ENCODE measurements at places on chromosomes 7 and 10. TPM values are rescaled to one million over a fixed set of nuclear protein-coding genes. Genes with fewer than 3 reads are reported as not detected.

DNA sequence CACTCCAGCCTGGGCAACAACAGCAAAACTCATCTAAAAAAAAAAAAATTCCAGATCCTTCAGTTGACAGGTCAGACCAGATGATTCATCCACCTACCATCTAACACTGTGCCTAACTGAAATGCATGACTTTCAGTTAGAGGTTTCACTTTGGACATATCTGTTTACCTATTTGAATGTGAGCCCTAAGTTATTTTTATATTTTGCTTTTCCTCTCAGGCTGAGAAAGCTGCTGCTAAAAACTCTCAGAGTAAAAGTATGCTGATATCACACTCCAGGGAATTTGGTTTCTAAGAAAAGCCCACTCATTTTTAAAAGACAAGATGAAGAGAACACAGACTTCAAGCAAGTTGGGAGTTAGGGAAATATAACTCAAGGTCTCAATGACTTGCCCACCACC is 126.0 kb downstream of the SGMS1 start:
- DNase-seq = peak; percentile 68

DNA sequence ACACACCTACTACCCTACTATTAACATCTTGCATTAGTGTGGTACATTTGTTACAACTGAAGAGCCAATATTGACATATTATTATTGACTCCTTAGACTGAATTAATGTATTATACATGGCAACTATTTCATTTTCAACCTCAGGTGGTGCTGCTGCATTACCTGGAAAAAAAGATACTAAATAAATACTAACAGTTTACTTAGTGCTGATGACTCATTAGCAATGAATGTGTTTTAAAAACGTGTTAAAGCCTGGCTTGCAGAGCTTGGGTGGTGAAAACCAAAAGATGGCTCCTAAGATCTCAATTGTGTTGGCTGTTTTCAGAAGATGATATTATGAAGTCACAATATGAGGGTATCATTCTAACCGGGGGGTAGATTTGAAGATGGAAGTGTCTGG is 34.8 kb downstream of the CFAP43 start:
- peak; percentile 14 for DNase-seq

DNA sequence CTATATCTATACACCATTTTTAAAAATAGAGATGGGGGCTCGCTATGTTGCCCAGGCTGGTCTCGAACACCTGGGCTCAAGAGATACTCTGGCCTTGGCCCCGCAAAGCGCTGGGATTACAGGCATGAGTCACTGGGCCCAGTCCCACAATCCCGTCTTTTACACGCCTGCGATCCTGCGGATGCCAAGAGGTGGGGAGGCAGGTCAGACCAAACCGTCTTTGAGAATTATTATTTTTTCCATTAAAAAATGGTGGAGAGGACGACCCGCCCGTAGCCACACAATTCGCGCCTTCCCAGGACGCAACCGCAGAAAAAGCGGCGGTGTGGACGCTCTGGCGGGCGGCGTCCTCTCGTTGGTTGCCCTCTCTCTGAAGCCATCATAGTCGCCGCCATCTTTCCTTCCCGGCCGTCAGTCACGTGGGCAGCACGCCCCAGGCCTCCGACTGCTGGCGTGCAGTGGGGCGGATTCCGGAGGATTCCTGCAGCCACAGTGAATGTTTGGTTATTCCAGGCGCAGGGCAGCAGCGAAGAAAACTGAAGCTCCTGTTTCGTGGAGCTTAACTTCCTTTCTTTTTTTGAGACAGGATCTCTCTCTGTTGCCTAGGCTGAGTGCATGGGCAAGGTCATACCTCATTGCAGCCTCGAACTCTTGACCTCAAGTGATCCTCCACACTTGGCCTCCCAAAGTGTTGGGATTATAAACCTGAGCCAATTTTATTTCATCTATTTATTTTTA is 9.9 kb upstream of the EPHB4 start:
- DNase-seq = peak; percentile 95

DNA sequence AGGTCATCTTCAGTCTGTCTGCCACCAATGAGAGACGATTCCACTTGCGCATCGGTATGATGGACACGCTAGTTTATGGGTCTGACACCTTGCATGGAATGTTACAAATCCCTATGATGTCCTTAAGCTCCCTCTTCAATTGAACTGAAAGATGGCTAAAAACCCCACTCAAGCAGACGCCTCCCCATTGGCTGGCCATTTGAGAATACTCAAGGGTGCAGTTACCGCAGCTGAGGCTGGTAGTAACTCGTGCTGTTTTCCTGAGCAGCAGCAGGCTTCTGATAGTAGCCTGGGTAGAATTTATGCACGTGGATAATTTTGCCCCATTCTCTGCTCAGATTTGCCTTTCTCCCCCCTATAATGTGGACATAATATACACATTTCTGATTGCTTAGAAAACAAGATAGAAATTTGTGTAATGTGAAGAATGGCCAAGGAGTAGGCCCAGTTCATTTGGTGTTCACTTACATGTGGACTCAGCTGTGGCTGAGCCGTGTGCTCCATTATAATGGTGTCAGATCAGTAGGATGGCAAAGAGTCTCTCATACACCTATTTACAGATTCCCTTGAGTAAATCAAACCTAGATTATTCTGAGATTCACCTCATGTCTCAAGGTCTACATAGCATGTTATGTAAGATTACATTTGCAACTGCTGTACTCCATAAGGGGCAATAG is 142.8 kb downstream of the HIBADH start:
- DNase-seq = no peak

DNA sequence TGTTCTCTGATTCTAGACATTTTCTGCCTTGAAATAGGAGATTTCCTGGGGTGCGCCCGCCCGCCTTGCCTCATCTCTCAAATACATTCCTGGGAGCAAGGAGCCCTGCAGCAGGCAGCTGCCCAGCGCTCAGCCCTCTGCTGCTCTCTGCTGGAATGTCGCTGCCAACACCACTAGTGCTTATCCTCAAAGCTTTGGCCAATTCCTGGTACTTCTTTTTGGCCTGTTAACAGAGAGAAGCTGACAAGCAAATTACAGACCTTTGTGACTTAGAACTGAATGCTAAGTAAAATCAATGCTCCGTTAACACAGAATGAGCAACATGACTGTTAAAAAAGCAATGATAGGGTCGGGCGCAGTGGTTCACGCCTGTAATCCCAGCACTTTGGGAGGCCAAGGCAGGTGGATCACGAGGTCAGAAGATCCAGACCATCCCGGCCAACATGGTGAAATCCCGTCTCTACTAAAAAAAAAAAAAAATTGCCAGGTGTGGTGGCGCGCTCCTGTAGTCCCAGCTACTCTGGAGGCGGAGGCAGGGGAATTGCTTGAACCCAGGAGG is 41.9 kb upstream of the SYPL1 start:
- peak; percentile 91 for DNase-seq

TAS2R4 gene
- polyA plus RNA-seq = 0.13 TPM

DNA sequence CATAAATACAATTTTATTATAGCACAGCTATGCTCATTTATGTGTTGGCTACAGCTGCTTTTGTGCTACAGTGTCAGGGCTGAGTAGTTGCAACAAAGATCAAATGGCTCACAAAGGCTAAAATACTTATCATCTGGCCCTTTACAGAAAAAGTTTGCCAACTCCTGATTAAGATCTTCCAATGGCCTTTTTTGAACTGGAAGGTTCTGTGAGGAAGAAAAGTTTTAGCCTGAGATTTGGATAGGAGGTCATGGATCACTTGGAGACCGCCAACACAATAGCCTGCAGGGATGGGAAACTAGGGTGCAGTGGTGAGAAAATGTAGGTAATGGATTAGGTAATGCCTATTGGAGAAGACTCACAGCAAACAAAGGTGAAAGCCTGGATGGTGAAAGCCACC is 169.8 kb downstream of the NOC3L start:
- DNase-seq = no peak

DNA sequence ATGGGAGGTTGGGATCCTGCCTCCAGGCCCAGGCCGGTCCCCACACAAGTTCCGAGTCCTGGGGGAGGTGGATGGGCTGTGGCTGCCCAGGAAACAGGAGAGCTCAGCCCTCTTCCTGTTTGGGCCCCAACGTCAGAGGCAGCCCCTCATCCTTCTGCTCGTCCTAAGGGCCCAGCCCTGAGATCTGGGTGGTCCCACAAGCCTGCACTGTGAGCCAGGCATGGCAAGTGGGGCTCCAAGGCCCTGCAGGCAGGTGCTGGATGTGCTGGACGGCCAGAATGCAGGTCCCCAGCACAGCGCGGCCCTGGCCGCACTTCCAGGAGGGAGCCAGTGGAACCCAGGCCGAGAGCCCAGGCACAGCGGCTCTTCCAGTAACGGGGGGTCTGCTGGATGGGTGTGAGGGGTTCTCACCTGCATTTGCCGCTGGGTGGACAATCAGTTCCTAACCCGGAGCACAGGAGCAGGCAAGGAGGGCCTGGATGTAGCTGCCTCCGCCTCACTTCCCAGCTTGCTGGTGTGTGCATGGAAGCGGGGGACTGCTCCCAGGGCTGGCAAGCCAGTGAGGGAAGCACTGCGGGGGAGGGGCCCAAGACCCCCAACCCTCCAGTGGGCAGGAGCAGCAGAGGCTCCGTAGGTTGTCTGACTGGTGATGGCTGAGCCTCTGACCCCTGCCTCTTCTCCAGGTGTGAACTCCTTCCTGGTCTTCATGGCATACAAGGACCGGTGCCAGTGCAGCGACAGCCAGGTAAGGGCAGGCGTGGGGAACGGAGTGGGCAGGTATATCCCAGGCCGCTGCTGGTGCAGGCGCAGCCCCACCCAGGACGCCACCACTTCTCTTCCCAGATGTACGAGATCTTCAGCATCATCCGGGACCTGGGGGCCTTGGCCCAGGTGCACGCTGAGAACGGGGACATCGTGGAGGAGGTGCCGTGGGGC is 9.7 kb downstream of the DPYSL4 start:
- DNase-seq = no peak

SSC4D gene
- 0.66 TPM for polyA plus RNA-seq

GRCh38 chr10:76017026-76017732 is 585.8 kb downstream of the LRMDA start:
- peak; percentile 17 for DNase-seq

DNA sequence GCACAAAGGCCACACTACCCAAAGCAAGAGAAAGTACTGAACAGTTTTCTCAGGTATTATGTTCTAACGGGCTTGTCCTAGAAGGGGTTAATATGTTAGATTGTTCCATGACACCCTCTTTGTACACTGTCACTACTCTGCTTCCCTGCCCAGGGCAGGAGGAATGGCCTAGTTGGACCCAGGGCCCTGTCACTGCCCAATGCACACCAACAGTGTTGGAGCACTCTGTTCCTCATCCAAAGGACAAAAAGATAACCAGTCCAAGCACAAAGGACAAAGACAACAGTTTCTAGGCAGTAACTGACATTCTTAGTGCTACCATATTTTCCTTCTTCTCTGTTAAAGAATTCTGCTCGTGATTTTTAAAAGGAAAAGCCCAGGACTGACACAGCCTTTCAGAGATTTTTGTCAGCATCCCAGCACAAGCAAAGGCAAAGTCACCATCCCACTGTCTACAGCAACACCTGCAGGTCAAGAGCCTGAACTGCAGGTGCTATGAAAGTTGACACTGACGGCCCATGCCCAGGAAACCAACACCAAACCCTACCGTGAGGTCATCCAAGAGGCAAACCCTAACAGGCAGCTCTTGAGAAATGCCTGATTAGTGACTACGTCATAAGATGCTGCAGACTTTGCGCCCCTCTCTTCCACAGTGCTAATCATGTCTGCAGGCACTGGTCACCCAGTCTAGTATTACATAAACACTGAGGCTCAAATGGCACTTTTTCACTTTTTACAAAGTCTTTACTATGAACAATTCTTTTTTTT is 13.2 kb downstream of the NUDCD3 start:
- DNase-seq = peak; percentile 94

DNA sequence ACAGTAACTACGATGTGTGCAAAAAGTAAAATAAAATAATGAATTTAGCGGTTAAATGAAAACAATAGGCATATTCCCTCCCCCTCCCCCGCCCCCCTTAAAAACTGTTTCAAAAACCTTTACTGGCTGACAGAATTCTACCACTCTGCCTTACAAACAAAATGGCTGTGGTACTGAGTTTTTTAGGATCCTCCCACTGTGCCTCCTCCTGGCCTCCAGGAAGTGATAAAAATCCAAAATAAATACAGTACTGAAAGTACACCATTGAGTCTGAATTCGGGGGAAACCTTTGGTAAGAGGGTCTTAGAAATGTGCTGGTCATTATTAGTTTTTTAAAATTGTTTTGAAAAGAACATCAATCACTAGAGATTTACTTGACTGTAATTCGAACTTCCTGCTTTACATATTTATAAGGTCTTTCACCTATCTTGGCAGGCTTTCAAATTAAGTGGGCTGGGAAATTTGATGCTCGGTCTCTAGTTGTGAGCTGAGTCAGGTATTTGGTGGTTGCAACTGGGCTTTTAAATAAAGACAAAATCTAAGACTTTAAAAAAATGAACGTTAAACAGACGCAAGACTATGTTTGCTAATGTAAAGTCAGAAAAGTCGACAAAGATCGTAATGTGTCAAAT is 32.5 kb upstream of the EPC1 start:
- peak; percentile 83 for DNase-seq

- DNase-seq = peak; percentile 98
These were observed 3.4 kb downstream of the DNMBP start for GRCh38 chr10:100006243-100006886.

NME8 gene
- not detected for polyA plus RNA-seq

- DNase-seq = peak; percentile 32
These were observed 765 bp downstream of the SLC25A40 start for GRCh38 chr7:87875151-87876039.

ELN gene
- 568 TPM for polyA plus RNA-seq

- no peak for DNase-seq
These were observed 22.9 kb downstream of the SCART1 start for GRCh38 chr10:133476641-133476990.

GRCh38 chr7:18320422-18320821 is 175.1 kb upstream of the HDAC9 start:
- no peak for DNase-seq

DNA sequence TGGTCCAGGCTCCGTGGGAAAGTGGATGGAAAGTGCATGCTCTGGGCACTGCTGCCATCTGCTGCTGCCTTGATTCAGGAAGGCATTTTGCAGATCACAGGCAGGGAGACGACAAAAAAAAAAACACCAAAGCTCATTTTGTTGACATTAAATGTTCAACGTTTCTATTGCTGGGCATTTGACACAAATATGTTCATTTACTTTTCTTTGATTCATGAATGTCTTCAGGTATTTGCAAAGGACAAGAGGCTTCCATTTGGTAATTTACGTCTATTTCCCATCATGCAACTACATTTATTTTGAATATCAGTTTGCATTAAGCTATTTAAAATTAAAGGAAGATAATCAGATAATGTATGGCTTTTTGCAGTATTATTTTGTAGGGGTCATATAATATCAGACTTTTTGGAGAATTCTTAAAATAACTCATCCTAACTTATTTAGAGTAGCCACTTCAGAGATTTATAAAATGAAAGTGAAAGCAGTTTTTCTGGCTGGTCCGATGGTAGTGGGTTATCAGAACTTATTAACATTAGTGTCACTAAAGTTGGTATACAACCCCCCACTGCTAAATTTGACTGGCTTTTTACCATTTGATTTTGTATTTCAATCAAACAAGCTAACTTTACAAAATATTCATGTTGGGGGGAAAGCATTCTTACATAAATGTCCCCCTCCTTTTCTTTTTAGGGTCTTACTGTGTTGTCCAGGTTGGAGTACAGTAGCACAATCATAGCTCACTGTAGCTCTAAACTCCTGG is 65.3 kb downstream of the PDIA4 start:
- DNase-seq = peak; percentile 82

AKR1C4 gene
- not detected for polyA plus RNA-seq

CYP2C8 gene
- polyA plus RNA-seq = not detected

All from GM23248 (cell line).